ENCODE measurements at places on chromosomes 16 and 17.

DNA sequence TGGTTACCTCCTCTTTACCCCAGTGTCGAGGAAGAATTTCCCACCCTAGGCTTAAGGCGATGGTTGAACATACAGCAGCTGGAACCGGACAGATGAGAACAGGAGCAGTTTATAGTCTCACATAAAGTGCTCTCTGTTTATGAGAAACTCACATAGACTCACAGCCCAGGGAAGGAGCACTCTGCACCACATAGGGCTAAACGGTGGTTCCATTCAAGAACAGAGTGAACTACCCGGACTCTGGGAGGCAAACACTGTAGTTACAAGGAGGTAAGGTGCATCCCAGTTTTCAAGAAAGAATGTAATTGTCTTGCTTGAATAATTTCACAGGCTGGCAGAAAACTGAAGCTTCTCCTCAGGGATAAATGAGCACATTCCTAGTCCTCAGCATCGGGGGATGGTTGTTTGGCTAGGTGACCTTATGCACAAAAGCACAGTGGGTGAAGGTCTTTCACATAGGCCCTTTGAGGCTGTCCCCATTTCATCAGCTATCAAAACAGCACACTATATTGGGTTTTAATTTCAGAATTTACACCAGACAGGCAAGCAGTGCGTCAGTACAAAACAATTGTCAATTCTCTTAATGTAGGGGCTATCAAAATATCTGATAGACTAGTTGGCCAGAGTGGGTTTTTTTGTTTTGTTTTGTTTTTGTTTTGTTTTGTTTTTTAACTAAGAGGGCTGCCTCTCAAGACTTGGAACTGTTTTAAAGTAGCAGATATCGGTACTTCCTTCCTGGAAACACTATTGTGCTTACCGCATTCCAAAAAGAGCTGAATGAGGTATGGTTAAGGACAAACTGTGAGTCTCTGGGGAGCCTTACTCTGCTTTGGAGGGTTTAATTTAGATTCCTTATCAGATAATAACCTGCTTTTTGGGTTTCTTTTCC, 918.1 kb upstream of the CDH8 start:
- no peak for DNase-seq

DNA sequence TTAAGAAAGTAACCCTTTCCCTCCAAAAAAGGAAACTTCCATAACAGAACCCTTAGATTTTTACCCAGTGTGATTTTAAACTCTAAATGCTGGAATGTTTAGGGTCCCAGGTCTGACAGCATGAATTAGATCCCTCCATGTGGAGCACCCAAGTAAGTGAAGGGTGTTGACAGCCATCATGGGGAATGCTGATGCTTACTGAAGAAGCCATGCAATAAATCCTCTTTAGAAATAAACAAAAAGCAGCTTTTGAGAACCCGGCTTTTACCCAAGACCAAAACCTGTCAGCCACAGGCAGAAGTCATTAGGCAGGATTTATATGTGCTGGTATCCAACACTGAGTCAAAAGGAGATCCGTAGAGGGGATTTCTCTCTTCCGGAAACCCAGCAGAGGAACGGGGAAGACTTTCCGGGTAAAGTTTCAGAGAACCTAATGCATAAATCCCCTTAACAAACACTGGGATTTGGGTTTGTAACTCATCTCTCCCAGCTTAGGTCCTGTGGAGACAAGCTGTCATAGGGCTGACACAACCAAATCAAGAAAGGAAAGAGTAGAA, 287.5 kb downstream of the IRX3 start:
- DNase-seq = no peak

DNA sequence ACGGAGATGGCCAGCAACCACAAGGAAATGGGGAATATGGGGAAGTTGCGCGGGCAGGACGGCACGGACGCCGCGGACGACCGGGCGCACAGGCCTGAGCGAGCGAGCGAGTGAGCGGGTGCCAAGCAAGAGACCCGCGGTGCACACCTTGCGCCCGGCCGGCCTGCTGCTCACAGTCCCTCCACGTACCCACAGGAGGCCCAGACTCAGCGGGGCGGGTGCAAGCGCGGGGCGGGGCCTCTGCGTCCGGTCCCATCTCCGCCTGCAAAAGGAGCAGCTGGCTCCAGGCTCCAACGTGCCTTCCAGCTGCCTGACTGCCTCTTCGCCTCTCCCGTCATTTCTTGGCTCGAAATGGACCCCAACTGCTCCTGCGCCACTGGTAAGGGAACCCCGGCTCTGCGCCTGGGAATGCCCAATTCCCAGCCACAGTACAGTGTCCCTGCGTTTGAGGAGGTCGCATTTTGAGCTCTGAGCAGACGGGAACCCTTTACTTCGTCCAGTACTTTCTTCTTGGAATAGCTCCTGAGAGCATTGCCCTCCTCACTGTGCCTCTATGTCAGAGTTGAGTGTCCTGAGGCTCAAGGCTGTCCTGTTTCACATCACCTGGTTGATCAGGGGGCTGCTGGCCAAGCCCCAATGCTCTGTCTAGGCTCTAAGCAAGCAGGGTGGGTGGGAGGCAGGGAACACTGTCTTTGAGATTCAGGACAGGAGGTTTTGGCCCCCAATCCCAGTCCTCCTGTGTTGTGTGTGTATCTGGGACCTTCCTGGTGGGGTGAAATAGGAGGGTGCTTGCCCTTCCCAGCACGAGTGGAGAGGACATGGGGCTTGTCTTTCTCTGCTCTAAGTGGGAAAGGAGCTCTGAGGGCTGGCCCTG, 8.1 kb upstream of the MT1E start:
- no peak for DNase-seq

DNA sequence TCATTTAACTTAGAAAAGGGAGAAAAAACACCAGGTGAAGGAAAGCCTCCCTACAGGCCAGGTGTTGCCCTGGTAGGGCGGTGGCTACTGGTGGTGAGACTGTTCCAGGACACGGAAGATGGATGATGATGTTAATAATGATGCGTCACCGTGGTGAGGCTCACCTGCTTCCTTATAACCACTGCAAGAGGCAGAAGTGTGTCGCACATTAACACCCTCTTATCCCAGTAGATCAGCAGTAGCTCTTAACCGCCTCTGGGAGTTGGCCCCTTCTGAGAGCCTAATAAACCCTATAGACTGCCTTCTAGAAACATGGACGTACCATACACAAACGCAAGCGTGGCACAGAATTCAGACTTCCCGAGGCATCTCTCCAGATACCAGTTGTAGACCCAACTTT, 7.8 kb downstream of the BFAR start:
- DNase-seq = peak; percentile 78

GRCh38 chr17:50175035-50175807, 9.4 kb downstream of the SGCA start:
- DNase-seq = no peak

DNA sequence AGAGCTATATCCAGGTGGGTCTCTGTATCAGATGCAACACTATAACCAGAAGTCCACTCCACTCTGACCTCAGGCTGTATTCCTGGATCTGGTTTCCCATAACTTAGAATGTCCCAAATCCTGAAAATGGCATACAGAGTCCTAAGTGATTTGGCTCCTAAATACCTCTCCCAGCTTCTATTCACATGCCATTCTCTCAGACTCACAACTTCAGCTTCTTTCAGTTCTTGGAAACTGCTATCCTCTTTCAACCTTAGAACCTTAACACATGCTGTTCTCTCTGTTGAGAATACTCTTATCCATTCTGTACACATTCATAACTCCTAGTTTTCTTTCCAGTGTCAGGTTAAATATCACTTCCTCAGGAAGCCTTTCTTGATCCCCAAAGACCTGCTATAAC, 132.0 kb downstream of the BRIP1 start:
- DNase-seq = no peak

- DNase-seq = peak; percentile 86
These were observed 3.7 kb upstream of the MYL4 start for GRCh38 chr17:47205419-47205963.

GRCh38 chr16:77913738-77914253, 108.6 kb upstream of the CLEC3A start:
- DNase-seq = no peak

DNA sequence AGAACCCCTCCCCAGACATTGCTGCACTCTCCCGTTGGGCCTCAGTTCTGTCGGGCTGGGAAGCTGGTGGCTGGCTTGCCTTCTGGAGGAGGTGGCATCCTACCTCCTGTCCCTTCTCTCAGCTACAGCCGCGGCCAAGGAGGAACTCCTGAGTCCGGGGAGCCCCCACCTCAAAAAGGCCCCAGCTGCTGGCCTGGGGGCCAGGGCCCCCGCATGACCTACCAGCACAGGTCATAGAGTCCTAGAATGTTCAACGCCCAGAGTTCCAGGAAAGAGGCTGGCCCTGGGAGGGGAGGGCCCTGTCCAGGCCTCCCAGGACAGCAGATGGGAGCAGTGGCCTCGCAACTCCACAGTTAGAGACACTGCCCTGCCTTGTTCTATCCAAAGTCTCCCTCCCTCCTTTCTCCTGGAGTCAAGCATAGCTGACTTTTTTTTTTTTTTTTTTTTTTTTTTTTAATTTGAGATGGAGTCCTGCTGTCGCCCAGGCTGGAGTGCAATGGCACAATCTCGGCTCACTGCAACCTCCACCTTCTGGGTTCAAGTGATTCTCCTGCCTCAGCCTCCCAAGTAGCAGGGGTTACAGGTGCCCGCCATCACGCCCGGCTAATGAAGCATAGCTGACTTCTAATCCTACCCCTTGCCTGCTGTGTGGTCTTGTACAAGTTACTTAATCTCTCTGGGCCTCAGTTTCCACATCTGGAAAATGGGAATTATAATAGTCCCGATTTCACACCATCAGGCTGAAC, 7.1 kb downstream of the CARHSP1 start:
- DNase-seq = no peak

DNA sequence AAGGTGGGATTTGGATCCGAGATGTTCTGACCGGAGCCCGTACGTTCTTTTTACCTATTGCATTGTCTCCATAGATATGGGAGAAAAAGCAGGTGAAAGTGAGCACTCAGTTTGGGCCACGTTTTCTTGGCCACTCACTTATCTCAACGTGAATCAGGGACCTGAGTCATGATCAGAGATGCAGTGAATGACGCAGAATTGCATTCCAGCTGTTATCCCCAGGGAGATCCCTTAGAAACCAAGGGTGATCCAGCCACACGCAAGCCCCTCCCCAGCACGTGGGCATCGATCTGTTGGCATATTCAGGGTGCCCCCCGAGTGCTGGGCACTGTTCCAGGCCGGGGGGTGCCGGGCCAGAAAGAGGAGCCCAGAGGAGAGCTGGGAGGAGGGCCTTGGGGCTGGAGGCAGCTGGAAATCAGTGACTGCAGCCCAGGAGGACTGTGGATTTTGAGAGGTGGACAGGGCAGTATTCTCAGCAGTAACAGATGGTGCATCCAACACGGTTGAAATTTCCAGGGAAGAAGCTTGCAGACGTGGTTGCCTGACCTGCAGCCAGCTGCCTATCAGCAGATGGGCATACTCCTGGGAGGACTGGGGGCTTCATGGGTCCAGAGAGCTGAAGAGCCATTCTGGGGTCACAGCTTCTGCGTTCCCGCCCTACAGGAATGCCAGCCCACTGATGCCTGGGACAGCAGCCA, 87.2 kb upstream of the CACNG5 start:
- DNase-seq = no peak
